ENCODE measurements at places on chromosomes 11 and 22. TPM values are rescaled to one million over a fixed set of nuclear protein-coding genes. Genes with fewer than 3 reads are reported as not detected.

The MISFA gene
- total RNA-seq, result 2.6 TPM

The RAB3IL1 gene
- total RNA-seq, result 11.1 TPM

GRCh38 chr11:96267496-96268032 is 75.4 kb downstream of the MAML2 start:
- no peak for DNase-seq

GRCh38 chr11:12854829-12855228 is 154.3 kb upstream of the RASSF10 start:
- DNase-seq, result no peak

DNA sequence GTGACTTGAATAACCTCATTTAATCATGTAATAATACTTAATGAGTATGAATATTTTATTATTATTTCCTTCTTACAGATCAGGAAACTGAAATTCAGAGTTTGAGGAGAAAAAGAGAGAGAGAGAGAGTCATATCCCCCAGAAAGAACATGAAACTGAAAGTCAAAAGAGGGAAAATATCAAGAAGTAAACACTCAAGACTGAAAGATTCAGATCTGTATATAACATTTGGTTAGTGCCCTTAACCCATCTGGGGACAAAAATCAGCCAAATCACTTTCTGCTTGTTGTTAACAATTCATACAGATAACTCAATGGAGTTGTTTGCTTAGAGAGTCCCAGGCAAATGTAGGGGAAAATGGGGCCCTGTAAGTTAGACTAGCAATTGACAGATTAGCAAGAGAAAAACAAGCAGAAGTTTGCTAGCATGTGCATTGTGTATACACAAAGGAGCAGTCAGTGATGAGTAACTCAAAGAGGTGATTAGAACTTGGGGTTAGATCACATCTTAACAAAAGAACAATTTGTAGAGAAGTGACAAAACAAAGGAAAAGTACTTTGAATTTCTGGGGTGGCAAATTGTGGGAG is 25.9 kb upstream of the MMP13 start:
- no peak for DNase-seq

DNA sequence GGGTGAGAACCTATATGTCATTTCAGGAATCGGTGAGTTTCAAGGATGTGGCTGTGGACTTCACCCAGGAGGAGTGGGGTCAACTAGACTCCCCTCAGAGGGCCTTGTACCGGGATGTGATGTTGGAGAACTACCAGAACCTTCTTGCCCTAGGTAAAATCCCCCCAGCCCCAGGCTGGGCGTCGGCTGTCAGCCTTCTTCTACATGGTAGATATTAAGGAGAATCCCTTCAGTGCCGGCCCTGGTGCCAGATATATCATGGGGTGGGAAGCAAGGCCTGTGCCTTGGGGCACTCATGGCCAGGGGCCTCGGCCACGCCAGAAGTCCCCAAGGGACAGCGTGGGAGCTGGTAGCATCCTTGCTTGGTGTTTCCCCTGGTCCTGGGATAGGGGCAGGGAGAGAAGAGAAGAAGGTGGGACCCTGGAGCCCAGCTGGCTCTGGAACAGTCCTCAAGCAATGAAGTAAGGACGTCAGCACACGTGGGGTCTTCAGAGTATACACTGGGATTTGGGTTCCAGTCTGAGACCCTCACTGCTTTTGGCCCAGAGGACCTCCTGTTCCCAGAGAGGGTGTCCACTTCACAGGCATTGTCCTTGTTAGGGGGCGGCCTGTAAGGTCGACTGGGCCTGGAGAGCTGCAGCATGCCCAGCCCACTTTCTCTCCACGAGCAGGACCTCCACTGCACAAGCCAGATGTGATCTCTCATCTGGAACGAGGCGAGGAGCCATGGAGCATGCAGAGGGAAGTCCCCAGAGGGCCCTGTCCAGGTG is 6.8 kb downstream of the ZNF74 start:
- no peak for DNase-seq

- DNase-seq, result no peak
Measured at GRCh38 chr11:119108146-119108856, 1.2 kb downstream of the C2CD2L start.

- DNase-seq, result peak; percentile 78
Measured at GRCh38 chr22:45537734-45538181, 35.1 kb downstream of the FBLN1 start.

DNA sequence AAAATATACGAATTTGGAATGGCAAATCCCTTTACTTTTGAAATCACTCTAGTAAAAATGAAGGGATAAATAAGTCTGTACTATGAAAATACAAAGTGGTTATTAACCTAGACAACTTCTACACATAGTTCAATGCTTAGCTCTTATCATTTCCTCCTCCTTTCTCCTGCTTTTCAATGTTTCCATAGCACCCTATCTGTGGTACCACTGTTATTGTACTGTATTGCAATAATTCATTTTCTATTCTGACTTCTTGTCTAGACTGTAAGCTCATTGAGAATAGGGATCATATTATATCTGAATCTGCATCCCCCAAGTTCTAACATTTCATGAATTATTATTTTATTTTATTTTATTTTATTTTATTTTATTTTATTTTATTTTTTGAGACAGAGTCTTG is 251.4 kb downstream of the TTC28 start:
- DNase-seq, result no peak

The OR4A16 gene
- total RNA-seq, result not detected

- DNase-seq, result no peak
Measured at GRCh38 chr11:92453055-92453454, 228.4 kb downstream of the FAT3 start.

GRCh38 chr22:48993655-48994054 is 834.0 kb downstream of the BRD1 start:
- no peak for DNase-seq

GRCh38 chr11:57913715-57914704 is 109.7 kb upstream of the OR9Q1 start:
- no peak for DNase-seq

DNA sequence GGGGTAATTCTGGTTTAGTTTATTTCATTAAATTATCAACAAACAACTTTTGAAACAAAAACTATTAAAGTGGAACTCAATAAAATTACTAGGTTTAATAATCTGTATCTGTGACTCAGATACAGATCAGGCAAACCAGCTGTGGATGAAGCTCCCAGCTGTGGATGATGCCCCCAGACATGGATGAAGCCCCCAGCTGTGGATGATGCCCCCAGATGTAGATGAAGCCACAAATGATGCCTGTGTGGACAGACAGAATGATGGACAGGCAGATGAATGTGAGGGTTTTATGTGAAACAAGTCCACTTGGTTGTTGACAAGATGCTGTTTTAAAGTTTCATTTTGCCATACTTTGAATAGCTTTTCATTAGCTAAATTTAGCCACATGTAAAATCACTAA is 5.8 kb upstream of the ZNF74 start:
- DNase-seq, result no peak

DNA sequence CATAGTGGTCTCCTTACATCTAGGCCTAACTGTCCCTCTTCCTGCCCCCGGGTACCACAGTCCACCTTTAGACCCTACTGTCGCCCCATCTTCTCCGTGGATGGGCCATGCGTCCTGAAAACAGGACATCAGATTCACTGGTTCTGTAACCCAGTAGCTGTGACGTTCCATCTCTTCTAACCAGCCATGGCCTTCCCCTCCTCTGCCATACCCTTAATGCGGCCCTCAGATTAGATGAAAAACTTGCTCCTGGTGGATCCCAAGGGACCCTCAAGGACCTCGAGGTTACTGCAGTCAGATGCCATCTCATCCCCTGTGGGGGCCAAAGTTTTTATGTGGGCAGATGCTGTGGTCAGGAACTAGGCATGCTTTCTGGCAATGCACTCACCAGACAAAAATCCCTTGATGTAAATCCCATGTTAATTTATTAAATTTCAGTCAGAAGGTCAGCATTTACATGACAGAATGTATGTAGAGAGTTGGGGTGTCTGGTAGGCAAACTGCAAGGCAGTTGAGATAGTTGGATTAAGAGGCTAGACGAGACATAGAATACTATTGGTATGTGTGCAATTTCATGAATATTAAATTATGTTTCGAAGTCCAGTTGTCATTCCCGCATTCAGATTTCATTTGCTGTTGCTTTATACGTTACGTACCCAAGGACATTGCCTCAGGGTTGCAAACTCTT is 64.3 kb downstream of the WNT11 start:
- DNase-seq, result no peak

The TIMM10B gene
- 21.7 TPM for total RNA-seq

The TSKU gene
- 19.9 TPM for total RNA-seq

DNA sequence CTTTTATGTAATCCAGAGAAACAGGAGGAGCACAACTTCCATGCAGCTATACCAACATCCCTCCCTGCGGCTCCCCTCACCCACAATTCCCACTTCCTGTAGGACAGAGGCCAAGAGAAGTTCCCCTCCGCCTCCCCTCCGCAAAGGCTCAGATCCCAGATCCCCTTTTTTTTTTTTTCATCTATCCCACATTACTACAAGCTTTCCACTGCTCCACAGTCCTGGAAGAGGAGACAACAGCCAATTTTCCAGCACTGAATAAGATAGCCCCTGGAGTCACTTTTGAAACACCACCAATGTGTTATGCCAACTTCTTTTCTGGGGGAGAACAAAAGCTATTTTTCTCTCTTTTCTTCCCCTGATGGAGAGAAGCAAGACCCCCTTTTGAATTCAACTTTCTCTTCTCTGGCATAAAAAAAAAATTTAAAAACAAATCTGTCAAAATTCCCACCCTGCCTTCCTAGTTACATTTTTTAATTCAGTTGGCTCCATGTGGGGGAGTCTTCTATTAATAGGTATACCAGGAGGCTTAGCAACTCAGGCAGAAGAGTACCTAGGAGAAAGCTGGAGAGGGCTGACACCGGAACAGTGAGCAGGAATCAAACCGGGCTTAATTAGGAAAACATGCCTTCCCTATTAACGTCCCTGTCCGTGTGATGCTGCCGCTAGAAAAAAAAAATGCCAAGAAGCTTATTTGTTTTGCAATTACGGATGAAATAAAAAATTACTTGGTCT is 543.4 kb downstream of the BUD13 start:
- peak; percentile 32 for DNase-seq

- no peak for DNase-seq
Measured at GRCh38 chr11:11043721-11044120, 185.9 kb upstream of the ZBED5 start.

GRCh38 chr11:62880231-62880802 is 379 bp upstream of the SLC3A2 start:
- DNase-seq, result peak; percentile 67

The KCNK4 gene
- not detected for total RNA-seq

DNA sequence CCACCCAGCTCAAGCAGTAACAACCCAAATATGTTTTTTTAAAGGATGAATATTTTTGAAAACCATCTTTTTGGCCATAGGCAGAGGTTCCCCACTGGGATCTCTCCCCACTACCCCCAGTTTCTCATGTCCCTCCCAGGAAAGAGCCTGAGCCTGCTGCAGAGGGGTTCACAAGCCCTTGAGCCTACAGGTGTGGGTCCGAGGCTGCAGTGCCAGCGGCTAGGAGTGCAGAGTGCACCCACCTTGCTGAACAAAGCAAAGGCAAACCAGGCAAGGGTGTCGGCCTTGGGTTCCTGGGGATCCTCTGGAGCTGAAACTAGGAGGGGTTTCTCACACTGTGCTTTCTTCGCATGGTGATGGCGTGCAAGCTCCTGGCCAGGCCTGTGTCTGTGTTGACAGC is 35.0 kb downstream of the GNAZ start:
- no peak for DNase-seq

GRCh38 chr11:69211540-69211919 is 55.8 kb downstream of the SMIM38 start:
- DNase-seq, result no peak

GRCh38 chr11:86588566-86589090 is 83.8 kb downstream of the ME3 start:
- no peak for DNase-seq

DNA sequence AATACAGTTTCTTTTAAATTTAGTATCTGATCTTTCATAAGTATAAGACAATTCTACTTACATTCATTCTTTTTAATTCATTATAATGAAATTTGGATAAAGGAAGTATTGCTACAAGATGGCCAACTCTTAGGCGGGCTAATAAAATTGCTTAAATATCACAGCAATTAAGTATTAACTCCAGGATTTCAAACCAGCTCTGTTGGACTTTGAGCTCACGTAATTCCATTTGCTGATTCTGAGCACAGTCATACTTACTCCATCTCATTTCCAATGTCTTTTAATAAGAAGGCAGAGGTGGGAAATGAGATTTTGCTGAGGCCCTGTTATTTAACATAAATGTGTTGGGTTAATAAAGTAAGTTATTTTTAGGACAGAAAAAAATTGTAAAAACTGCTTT is 748.1 kb downstream of the KCNA4 start:
- no peak for DNase-seq

The GALR3 gene
- total RNA-seq, result not detected

The HORMAD2 gene
- not detected for total RNA-seq

The C1QTNF4 gene
- total RNA-seq, result 1.3 TPM

DNA sequence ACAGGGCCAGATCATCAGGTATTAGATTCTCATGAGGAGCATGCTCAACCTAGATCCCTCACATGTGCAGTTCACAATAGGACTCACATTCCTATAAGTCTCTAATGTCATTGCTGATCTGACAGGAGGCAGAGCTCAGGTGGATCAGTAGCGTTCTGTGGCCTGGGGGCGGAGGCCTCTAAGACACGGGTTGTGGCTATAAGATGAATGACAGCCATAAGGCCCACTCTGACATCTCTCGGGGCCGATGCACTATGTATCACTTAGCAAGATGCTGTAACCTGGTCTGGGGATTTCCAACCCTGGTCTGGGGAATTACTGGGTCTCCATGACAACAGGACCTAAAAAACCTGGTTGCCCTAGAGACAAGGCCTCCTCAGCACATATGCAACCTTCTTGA is 932.7 kb downstream of the TBC1D22A start:
- no peak for DNase-seq

The FUT4 gene
- total RNA-seq, result 8.8 TPM

The FGF19 gene
- total RNA-seq, result 0.49 TPM

The ELMOD1 gene
- total RNA-seq, result 3.9 TPM

- no peak for DNase-seq
Measured at GRCh38 chr22:45896153-45896951, 80.6 kb downstream of the WNT7B start.

- no peak for DNase-seq
Measured at GRCh38 chr11:19407677-19408270, 167.0 kb upstream of the E2F8 start.

DNA sequence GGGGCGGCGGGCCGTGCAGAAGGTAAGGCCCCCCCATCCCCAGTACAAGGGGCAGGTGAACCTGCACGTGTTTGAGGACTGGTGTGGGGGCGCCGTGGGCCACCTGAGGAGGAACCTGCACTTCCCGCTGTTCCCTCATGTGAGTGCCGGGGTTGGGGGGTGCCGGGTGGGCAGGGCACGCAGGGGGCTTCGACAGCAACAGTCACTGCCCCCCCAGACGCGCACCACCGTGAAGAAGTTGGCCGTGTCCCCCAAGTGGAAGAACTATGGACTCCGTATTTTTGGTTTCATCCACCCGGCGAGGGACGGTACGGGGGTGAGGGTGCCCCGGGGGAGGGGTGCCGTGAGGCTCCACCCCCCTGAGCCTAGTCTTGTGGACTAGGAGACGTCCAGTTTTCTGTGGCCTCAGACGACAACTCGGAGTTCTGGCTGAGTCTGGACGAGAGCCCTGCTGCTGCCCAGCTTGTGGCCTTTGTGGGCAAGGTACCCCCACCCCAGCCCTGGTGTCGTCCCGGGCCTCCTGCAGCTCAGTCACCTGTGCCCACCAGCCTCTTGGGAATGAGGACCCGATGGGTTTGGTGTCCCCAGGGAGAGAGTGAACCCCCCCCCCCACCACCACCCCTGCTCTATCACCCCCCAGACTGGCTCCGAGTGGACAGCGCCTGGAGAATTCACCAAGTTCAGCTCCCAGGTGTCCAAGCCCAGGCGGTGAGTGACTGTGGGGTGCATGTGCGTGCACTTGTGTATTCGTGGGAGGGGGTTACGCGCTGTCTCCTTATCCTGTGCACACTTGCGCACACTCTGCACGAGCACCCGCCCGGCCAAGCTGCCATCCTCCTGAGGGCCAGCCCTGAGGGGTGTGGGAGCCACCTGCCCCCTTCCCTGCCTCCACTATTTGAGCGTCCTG is 3.8 kb downstream of the B4GALNT4 start:
- no peak for DNase-seq

All from skin of body (tissue), 3 donors.